ENCODE measurements at places on chromosomes 6 and 20. TPM values are rescaled to one million over a fixed set of nuclear protein-coding genes. Genes with fewer than 3 reads are reported as not detected.

DNA sequence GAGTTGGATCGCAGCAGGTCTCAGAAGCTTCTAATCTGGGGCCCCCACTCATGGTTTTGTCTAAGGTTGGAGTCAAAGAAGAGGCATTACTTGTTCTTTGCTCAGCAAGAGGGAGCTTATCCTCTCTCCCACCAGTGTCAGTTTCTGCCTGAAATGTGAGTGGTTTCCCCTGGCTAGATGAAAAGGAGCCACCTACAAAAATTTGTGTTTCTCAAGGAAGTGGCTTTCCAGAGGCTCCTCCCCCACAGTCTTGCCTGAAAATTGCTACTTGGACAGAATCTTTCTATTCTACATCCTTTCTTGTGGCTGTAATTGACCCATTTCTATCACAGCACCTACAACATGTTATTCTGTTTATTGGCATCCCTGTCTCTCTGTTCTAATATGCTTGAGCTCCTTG lies 37.9 kb downstream of the SCML4 start:
- DNase-seq, result no peak

- no peak for DNase-seq
Observed at GRCh38 chr6:40720375-40720748, 133.2 kb upstream of the LRFN2 start.

DNA sequence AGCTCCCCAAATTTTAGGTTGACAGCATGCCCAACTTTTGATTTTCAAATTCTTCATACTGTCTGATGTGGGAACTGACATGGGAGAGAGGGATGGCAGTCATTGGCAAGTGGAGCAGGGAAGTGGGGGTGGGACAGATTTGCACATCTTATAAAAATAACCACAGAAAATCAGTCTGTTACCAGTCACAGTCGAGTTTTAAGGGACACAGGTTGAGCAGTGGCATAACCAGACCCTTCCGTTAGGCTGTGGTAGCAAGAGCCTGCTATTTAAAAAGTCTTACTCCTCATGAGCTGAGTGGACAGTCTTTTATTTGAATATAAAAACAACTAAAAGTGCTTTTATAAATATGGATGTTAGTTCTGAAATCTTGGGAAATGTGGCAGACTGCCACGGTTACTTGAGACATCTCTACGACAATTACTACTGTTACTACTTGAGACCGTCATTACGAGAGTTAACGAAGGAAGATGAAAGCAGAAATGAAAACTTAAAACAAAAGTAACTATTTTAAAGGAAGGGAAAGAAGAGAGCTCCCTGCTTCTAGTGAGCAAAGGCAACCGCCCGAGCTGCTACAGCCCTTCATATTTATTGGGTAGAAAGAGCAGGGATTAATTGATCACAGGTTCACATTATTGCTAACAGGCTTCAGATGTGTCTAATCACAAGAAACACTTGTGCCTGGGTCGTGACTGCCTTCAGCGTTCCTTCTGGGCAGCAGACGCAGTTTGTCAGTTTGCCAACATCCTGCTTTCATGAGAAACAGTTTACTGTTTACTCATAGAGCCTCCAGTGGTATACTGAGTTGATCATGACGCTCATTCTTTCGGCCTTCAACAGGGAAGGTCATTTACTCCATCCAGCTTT lies 71.3 kb downstream of the EFHC1 start:
- DNase-seq, result no peak

DNA sequence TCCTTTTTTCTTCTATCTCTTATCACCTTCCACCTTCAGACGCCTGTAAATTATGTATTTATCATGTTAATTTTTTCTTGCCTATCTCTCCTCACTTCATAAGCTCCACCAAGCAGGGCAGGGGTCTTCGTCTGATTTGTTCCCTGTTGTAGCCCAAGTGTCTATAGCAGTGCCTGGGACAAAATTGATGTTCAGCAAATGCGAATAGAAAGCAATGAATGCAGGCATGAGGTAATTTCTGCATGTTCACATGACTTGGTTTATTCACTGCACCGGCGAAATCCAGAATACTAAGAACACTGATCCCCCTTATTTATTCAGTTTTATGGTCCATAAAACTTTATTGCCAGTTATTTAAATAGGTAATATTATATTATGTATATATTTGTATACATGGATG lies 162.1 kb downstream of the TBC1D7 start:
- no peak for DNase-seq

DNA sequence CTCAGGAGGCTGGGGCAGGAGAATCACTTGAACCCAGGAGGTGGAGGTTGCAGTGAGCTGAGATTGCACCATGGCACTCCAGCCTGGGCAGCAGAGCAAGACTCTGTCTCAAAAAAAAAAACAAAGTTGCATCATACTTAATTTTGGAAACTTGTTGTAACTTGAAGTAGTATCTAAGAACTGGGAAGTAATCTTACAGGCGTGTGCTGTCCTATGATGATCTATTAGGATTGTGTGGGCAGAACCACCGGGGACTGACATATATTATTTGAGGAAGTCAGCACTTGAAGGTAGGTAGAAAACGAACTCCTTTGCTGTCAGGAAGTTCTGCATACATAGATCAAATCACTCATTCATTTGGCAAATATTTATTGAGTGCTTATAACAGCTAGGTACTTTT lies 188.5 kb downstream of the ZNF217 start:
- DNase-seq, result no peak

JPH2 gene
- total RNA-seq, result 0.49 TPM

FAM162B gene
- not detected for total RNA-seq

SLC22A7 gene
- not detected for total RNA-seq

ULBP2 gene
- 0.69 TPM for total RNA-seq

GRCh38 chr6:102438171-102438570 lies 1044.7 kb downstream of the GRIK2 start:
- no peak for DNase-seq

- no peak for DNase-seq
Observed at GRCh38 chr20:51531141-51531710, 11.3 kb downstream of the NFATC2 start.

RAET1L gene
- total RNA-seq, result not detected

GRCh38 chr20:23298926-23299672 lies 51.5 kb upstream of the NXT1 start:
- DNase-seq, result no peak
